SJCRH30 (cell line): ENCODE measurements at places on chromosomes 3 and 15.

DNA sequence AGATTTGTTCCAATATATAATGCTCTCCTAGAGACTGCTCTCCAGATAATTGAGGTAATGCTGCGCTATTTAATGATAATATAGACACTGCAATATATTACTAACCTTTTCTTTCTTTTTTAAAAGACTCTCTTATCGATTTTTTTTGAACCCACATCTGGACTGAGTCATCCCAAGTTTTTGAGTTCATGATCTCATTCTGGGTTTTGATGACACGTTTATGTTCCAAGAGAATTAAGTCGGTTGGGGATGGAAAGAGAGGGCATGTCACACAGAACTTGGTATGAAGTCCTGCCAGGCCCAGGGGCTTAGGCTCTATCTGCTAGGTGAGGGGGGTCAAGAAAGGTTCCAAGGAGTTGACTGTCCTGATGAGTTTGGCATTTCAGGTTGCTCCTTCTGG, 431.1 kb downstream of the MFSD1 start:
- DNase-seq = no peak
- H3K27ac ChIP-seq = no peak overlapping the region
- H3K4me1 ChIP-seq = no peaks in the 10 kb centered on the region
- H3K27me3 ChIP-seq = no peaks in the 10 kb centered on the region
- H3K4me3 ChIP-seq = no peak overlapping the region

DNA sequence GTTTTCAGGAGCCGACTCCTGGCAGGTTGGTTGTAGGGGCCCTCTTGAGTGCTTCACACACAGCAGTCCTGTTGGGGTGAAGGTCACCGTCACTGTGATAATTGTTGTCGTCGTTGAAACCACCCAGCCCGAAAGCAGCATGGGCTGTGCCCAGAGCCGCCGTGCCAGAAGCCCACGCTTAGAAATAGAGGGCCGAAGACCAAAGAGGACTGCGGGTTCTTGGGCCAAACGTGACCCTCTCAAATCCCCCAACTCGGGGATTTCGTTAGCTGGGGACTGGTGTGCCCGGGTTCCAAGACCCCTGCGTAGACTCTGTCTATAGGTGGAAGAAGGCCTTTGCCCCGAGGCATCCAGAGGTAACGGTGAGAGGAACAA, 7.5 kb upstream of the ADAMTS17 start:
- H3K36me3 ChIP-seq = no peaks in the 10 kb centered on the region
- no peak overlapping the region for H3K27ac ChIP-seq
- H3K4me1 ChIP-seq = no peaks in the 10 kb centered on the region
- H3K4me3 ChIP-seq = peak overlapping the region; percentile 65
- no peaks in the 10 kb centered on the region for H3K27me3 ChIP-seq

DNA sequence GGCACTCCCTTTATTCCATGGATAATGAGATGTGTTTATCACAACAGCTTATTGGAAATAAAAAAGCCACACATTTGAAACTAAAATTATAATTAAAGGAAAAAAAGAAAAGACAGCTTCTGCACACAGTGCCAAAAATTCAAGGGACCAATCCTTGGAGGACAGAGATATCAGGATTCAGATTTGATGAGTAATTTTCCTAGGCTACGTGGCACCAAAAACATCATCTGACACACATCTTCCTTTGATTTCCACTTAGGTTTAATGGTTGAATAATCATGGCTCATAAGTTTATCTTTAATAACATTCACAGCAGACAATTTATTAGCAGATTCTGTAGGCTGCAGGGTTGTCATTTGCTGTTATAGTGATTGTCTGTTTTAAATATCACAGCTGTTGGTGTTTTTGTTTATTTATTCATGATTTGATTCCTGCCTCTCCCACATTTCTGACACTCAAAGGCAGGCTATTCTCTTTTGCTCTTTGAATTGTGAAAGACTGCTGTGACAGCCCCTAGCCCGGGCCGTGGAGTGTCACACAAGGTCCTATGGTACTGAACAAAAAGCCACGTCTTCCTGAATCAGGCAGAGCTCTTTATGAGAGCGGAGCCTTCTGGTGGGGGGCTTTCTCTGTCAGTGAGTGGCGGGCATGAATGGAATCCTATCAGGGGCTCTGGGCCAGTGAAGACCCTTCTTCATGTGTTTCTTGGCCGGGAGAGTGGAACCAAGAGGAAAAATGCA, 708.5 kb downstream of the SQOR start:
- H3K4me3 ChIP-seq = no peak overlapping the region
- H3K36me3 ChIP-seq = no peaks in the 10 kb centered on the region
- H3K27ac ChIP-seq = no peak overlapping the region
- no peaks in the 10 kb centered on the region for H3K4me1 ChIP-seq
- H3K27me3 ChIP-seq = no peaks in the 10 kb centered on the region

DNA sequence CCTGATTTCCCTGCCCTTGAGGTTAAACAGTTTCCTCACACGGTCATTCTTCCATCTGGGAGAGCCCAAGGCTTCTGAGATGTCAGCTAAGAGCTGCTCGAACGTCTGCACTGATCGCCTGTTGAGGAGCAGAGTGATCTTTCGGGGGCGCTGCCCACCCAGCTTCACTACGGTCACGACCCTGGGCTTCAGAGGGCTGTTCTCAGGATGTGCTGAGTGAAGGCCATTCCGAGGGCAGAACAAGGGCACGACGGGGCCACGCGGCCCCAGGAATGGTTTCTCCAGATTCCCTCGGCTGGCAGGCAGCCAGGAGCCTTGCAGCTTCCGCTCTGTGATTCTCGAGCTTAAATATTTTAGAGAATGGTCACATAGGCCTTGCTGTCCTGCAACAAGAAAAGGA, 25.7 kb downstream of the DCLK3 start:
- DNase-seq = no peak
- no peaks in the 10 kb centered on the region for H3K27me3 ChIP-seq
- H3K4me3 ChIP-seq = no peak overlapping the region
- no peak overlapping the region for H3K27ac ChIP-seq
- no peaks in the 10 kb centered on the region for H3K4me1 ChIP-seq
- H3K36me3 ChIP-seq = no peaks in the 10 kb centered on the region

- H3K27me3 ChIP-seq = no peaks in the 10 kb centered on the region
- H3K36me3 ChIP-seq = no peaks in the 10 kb centered on the region
- H3K27ac ChIP-seq = no peak overlapping the region
- H3K4me3 ChIP-seq = no peak overlapping the region
Measured at GRCh38 chr3:81300324-81300927, 461.0 kb downstream of the GBE1 start.

DNA sequence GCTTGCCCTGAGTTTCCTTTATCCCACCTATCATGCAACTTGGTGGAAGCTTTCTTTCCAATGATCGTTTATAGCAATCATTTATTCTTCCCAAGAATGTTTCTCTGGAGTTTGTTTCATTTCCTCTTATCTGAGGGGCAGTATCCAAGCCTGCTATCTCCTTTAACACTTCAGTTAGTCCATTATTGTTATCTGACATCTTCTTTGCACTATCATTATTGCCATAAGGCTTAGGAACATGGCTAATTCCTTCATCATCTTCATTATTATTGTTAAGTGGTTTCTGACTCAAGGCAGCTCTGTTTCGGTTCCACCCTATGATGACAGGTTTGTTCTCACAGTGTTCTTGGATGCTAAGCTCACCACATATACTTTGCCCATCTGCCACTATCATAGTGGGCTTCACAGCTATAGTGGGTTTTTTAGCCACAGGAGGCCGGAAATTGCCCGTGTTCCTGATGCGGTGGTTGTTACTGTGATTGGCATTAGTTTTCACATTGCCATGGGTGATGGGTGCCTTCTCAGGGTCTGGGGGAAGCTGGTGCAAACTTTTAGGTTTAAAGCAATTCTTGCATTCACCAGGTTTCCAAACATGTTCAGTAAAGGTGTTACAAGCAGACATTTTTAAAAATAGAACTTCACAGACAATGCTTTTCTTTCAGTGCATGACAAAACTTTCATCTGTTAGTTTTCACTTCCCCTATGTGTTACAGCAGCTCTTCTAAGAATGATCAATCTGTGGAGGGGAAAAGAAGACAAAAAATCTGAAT, 110.6 kb upstream of the TSPAN3 start:
- H3K4me3 ChIP-seq = no peak overlapping the region
- no peak overlapping the region for H3K27ac ChIP-seq
- H3K36me3 ChIP-seq = no peaks in the 10 kb centered on the region
- no peaks in the 10 kb centered on the region for H3K4me1 ChIP-seq
- DNase-seq = no peak

DNA sequence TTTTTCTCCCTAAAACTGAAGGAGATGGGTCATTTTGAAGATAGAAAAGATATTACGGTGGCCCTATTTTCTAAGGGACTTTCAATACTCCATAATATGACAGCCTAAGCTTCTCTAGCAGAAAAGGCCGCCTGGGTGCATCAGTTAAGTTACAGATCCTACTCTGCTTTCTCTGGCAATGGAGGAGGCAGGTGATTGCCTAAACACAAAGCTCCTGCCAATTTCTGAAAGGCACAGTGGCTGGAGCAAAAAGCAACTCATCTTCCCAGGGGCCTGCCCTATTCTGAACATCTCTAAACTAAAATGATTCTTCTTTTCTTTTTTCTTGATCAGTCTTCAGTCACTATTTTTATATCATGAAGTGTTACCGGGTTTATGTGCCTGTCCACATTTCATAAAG, 276.7 kb downstream of the CNTN4 start:
- H3K4me3 ChIP-seq = no peak overlapping the region
- no peaks in the 10 kb centered on the region for H3K4me1 ChIP-seq
- no peak overlapping the region for H3K27ac ChIP-seq
- no peaks in the 10 kb centered on the region for H3K27me3 ChIP-seq
- DNase-seq = no peak
- H3K36me3 ChIP-seq = no peaks in the 10 kb centered on the region

DNA sequence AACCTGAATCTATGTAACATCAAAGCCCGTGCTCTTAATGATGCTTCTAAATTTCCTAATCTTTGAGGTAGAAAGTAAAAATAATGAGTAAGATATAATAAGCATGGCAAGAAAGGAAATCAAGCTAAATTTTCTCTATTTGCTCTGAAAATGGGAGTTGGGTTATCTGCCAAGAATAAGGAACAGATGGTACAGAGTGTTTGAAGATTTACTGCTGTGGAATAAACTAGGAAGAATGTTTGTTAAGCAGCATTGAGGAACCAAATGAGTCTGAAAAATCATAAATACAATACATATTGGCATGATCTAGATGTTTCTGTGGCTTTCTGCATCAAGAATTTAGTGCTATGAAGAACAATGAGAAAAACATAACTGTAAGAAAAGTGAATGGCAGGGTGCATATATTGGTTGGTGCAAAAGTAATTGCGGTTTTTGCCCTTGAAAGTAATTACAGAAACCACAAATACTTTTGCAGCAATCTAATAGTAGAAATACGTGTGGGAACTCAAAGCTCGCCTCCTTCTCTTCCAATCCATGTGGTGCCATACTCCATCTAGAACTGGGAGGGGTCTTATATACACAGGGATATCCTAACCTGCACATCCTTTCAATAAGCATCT, 87.6 kb downstream of the SUCNR1 start:
- H3K4me3 ChIP-seq = no peak overlapping the region
- no peaks in the 10 kb centered on the region for H3K4me1 ChIP-seq
- H3K36me3 ChIP-seq = no peaks in the 10 kb centered on the region
- no peak for DNase-seq
- no peak overlapping the region for H3K27ac ChIP-seq

DNA sequence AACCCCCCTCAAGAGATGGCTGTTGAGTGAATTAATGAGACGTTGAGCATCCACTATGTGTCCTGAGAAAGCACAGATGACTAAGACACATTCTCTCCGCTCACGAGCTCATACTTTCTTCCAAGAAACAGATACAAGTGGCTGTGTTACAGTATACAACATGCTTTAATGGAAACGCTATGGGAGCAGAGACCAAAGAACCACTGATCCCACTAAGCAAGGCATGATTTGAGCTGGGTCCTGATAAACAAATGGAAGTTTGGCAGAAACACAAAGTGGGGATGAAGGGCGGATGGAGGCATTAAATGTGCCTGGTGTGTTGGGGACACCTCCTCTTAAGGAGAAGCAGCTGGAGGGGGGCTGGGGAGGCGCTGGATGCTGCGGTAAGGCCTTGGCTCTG, 129.4 kb downstream of the UACA start:
- H3K36me3 ChIP-seq = no peaks in the 10 kb centered on the region
- peaks cover 3% of the 10 kb centered on the region; the same call in 1 of the 2 replicates for H3K4me1 ChIP-seq
- DNase-seq = no peak
- H3K4me3 ChIP-seq = no peak overlapping the region
- 0 out of 2 replicates have a peak, but pooled peaks cover 3% of the 10 kb centered on the region for H3K27me3 ChIP-seq

DNA sequence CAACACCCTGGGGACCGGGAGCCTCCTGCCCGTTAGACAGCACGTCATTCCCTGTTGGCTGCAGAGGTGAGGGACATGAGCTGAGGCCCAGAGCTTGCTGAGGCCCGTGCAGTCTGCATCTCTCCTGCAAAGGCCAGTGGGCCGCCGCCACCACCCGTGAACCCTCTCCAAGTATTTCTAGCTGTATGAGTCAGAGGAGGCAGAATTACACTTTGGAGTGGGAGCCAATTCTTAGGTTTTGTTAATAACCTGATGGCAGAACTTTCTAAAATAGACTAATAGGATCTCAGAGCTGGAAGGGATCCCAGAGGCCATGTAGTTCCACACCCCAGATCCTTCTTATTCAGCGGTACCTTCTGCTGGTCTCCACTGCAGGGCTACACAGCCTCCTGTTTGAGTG, 335.2 kb upstream of the CTDSPL start:
- H3K36me3 ChIP-seq = no peaks in the 10 kb centered on the region
- DNase-seq = no peak
- no peaks in the 10 kb centered on the region for H3K27me3 ChIP-seq

GRCh38 chr15:31151301-31152233, 50.0 kb upstream of the TRPM1 start:
- no peaks in the 10 kb centered on the region for H3K36me3 ChIP-seq
- no peak overlapping the region for H3K27ac ChIP-seq
- H3K4me1 ChIP-seq = no peaks in the 10 kb centered on the region
- DNase-seq = no peak
- H3K27me3 ChIP-seq = no peaks in the 10 kb centered on the region

- H3K27me3 ChIP-seq = no peaks in the 10 kb centered on the region
- H3K27ac ChIP-seq = no peak within 1 kb of the TSS
- no peaks in the 10 kb centered on the region for H3K36me3 ChIP-seq
- H3K4me3 ChIP-seq = no peak within 1 kb of the TSS
- H3K4me1 ChIP-seq = no peaks in the 10 kb centered on the region
Measured at GRCh38 chr3:38281895-38282686, at the start of gene SLC22A14. Gene SLC22A14, plus strand, starts transcription at chr3:38282294. Its CDS starts 23,733 bp downstream, at chr3:38306027.
